Effector CD8-positive, alpha-beta T cell (primary cell): ENCODE measurements at places on chromosomes 12 and 14.

DNA sequence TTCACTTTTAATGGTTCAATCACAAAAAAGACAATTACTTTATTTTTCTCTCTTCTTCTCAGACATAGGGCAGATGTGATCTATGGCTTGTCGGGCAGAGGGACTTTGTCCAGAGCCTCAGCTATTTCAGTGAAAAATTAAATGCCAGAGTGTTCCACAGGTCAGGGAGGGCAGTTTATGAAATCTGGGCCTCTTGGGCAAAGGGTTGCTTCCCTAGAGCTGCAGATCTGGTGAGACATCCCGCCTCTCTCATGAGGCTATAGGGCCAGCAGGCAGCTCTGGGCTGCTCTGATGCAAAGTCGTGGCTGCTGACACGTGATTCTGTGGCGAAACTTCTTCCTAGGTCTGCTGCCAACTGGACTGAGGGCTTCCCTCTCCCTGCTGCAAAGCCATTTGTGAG lies 6.0 kb downstream of the CLMN start:
- no peak for DNase-seq

DNA sequence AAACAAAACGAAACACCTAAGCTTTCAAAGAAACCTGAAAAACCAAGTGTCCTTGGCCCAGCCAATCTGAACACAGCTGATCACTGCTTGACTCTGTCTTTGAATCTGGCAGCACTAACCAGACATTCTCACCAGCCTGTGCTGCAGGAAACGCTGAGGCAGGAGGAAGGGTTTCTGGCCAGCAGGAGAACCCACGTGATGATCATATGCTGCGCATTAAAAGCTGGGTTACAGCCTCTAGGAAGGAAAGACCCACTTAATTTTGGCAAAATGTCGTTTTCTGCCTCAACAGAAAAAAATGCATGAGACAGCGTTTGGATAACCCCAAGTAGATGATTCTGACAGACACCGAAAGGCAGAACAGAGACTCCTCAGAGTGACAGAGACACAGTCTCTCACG lies 9.8 kb downstream of the APPL2 start:
- no peak for DNase-seq

GRCh38 chr14:73712540-73713180 lies 1.5 kb downstream of the PNMA1 start:
- DNase-seq = no peak

DNA sequence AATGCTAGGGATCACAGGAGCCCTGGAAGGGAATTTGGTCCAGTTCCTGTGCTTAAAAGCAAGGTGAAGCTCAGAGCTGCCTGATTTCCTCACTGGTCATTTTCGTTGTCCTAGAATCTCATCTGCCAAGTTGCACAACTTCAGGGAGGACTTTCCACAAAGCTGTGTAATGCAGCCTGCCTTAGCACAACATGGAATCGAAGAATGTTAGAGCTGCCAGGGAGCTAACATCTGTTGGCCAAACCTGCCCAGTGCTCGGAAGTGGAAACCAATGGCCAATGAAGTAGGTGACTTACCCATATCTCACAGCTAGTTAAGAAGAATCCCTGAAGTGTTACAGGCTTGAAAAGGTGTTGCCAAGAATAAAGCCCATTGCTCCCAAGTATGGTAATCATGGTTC lies 79.9 kb upstream of the SSTR1 start:
- no peak for DNase-seq

- no peak for DNase-seq
Measured at GRCh38 chr14:69153152-69153872, 393 bp upstream of the DCAF5 start.

- DNase-seq = no peak
Measured at GRCh38 chr12:116594325-116595038, 35.3 kb downstream of the MAP1LC3B2 start.

GRCh38 chr12:52413202-52413601 lies 7.1 kb upstream of the KRT82 start:
- no peak for DNase-seq

DNA sequence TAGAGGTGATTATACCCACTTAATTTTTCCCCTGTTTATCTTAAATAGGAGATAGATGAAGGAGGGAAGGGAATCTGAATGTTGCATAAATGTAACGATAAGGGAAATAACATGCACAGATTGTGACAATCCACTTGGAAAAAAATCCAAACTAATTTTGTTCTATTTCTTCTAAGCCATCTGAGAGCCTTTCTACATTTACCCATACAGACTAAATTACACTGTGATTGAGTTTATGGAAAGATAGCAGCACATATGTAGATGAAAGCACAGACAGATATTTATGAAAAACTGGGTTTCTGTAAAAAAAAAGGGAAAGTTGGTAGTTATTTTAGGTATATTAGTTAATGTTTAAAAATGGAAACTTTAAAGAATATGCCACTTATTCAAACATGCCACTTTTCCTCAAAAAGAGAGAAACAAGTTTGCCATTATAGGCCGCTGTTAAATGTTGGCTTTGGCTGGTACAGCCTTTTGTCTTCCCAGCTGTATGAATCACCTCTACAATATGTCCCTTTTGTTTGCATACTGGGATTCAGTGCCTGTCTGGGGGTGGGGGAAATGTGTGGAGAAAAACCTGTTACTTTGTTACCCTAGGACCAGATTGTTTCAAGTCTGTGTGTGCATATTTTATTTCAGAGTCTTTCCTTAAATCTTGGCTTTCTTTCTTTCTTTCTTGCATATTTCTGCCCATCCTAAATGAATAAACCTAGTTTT lies 470.2 kb upstream of the LMO3 start:
- DNase-seq = no peak

- DNase-seq = peak; percentile 8
Measured at GRCh38 chr12:94603434-94604365, 46.7 kb downstream of the TMCC3 start.
